Vagina (tissue), 2 donors: ENCODE measurements at places on chromosomes 2 and 18.

GRCh38 chr2:88214631-88215030 is 44.5 kb downstream of the THNSL2 start:
- no peaks in the 10 kb centered on the region for H3K4me1 ChIP-seq
- no peaks in the 10 kb centered on the region for H3K27me3 ChIP-seq
- H3K36me3 ChIP-seq: no peaks in the 10 kb centered on the region
- no peak overlapping the region for H3K4me3 ChIP-seq
- no peak for DNase-seq

- peak overlapping the region; percentile 84 for H3K4me3 ChIP-seq
- peak overlapping the region; percentile 93 for H3K27ac ChIP-seq
- no peak for DNase-seq
- H3K27me3 ChIP-seq: no peaks in the 10 kb centered on the region
Observed at GRCh38 chr2:149587950-149588487, 444 bp upstream of the MMADHC start.

DNA sequence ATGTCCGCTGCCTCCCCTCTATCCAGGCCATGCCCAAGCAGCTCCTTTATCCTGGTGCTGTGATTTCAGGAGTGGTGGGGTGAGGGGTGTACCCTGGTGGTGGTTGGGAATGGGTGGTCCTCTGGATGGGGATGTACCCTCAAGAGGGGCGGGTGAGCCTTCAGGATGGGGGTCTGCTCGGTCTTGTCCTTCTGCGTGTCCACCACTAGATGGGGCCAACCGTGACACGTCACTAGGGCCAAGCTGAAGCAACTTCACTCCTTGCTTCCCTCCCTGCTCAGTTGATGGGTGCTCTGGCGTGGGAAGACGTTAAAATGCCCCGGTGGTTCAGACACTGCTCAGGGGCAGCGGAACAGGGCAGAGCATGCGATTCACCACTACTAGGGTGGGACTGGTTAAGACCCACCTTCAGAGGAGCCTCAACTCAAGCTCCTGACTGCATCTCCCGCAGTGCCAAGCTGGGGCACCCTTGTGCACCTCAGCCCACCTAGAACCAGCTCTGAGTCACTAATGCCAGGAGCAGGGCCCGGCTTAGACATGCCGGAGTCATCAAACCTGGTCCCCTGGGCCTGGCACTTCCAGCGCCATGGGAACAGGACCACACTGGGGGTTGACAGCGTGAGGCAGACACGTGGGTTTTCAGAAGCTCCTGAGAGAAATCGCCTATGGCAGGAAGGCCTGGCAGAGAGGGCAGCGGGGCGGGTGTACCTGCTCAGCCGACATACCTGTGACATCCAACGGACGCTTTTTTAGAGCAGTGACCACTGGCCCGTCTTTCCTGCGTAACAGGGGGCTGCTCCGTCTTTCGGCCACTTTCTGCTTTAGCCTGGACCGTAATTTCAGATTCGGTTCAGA is 256.7 kb downstream of the HDAC4 start:
- H3K27ac ChIP-seq: no peak overlapping the region
- no peaks in the 10 kb centered on the region for H3K27me3 ChIP-seq
- H3K36me3 ChIP-seq: no peaks in the 10 kb centered on the region
- no peak for DNase-seq

GRCh38 chr2:25615386-25615785 is 58.0 kb downstream of the DTNB start:
- H3K27me3 ChIP-seq: no peaks in the 10 kb centered on the region
- no peak overlapping the region for H3K27ac ChIP-seq

DNA sequence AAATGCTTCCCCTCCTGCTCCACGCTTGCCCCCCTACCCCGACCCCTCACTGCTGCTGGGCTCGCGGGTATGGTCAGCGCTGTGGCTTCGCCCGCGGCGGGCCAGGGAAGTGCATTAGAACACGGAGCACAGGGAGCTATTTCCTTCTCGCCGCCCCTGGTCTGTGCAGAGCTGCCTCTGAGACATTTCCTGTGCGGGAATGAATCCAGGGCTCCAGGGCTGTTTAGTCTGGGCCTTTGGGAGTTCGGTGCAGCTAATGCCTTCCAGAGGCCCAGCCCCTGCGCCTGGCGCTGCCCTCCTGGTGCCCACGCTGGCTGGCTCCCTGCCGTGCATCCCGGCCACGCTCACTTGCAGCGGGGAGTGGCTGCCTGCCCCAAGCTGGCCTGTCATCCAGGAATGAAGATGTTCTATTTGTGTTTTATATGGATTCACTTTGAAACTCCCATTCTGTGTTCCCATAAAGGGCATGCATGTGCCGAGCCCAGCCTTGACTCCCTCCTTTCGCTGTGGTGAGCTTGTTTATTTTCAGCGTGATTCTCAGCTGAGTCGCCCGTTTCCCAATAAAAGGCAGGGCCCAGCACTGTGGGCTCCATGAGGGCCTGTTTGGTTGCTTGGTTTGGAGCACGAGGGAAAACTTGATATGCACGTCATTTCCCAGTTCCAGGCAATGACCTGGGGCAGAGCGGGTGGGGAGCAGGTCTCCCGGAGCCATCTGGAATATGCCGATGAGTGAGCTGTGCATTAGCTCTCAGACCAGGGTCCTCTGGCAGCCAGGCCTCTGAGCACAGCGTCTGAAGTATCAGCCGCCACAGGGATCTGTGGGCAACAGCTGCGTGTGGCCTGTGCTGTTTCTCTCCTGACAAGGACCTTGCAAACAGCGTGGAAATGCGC is 42.7 kb downstream of the SH3RF3 start:
- peaks cover 57% of the 10 kb centered on the region for H3K4me1 ChIP-seq
- H3K27ac ChIP-seq: peak overlapping the region; percentile 84
- DNase-seq: no peak
- H3K4me3 ChIP-seq: no peak overlapping the region
- no peaks in the 10 kb centered on the region for H3K36me3 ChIP-seq
- H3K27me3 ChIP-seq: no peaks in the 10 kb centered on the region

DNA sequence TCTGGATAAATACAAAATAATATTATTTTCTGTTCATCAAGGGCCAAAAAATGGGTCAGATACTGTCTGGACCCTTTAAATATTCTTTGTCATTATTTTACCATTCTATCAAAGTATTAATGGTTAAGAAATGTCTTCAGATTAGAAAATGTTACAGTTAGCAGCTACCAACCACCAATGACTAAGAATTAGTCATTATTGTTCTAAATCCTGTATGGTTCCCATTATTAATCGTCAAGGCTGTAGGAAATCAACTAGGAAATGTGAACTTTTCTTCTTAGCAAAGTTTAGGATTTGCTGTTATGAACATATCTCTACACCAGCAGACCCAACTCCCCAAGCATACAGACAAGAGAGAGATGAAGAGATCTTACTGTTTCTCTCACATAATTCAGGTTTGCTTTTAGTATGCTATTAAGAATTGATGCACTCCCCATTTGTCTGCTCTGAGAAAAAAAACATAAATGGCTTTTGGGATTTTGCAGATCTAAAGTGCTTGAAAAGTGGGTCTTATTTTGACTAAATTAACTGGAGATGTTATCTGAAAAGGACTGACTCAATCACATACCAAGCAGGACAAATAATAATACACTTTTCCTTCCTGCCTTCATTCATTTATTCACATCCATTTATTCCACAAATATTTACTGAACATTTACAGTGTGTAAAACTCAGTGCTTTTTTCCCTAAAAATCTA is 147.7 kb downstream of the PPP1R1C start:
- no peak overlapping the region for H3K4me3 ChIP-seq
- no peak for DNase-seq
- H3K27ac ChIP-seq: no peak overlapping the region
- peaks cover 10% of the 10 kb centered on the region for H3K4me1 ChIP-seq
- H3K27me3 ChIP-seq: no peaks in the 10 kb centered on the region

DNA sequence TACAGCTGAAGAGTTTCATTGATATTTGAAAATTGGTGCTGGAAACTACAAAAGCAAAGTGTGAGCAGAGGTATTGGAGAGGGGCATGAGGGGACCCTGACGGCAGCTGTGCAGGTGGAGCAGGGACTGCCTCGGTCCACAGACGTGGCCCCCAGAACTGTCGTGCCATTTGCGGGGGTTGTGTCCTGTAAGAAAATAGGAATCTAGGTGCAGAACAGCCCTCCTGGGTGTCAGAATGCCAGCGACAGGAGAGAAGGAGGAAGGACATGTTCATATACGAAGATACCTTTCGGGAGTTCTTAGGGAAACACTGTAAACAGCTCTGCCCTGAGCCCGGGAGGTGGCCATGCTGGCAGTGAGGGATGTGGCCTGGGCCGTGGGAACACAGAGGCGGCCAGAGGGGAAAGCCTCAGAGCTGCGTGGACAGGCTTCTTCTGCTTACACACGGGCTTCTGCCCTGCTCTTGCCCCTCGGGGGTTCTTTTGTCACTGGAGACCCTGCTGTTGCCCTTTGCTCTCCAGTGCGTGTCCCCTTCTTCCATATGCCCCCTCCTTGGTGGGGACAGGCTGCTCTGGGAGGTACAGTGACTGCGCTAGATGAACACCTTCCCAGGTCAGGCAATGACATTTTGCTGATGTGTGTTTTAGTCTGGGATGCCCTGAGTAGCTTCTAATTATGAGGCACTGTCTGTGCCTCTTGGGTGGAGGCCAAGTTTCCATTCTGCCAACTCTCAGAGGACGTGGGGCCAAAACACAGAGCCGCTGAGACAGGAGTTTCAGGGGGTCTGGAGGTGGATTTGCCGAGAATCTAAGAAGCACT is 81.9 kb upstream of the TXNDC2 start:
- no peaks in the 10 kb centered on the region for H3K27me3 ChIP-seq
- H3K4me3 ChIP-seq: no peak overlapping the region
- no peak for DNase-seq
- H3K27ac ChIP-seq: peak overlapping the region; percentile 59
- H3K4me1 ChIP-seq: peaks cover 51% of the 10 kb centered on the region
- no peaks in the 10 kb centered on the region for H3K36me3 ChIP-seq

DNA sequence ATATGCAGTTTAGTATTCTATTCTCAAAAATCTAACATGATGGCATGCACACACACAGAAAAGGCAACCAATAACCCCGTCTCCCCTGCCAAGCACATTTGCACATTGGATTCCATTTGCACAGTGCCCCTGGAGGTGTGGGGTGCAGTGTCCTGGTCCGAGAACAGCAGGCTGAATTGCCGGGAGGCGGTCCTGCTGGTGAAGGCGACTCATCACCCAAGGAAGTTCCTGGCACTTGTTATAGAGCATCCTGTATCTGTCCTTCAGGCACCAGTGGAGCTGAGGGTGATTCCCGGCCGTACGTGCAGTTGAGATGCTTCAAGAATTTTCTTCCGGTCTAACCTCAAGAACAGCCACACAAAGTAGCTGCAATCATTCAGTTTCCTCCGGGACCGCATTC is 73.0 kb upstream of the RAB12 start:
- no peak overlapping the region for H3K4me3 ChIP-seq
- H3K27ac ChIP-seq: no peak overlapping the region
- H3K27me3 ChIP-seq: no peaks in the 10 kb centered on the region
- no peak for DNase-seq

GRCh38 chr2:144219979-144220378 is 299.9 kb downstream of the ZEB2 start:
- no peaks in the 10 kb centered on the region for H3K27me3 ChIP-seq
- no peak for DNase-seq
- H3K27ac ChIP-seq: no peak overlapping the region
- H3K4me1 ChIP-seq: no peaks in the 10 kb centered on the region
- no peak overlapping the region for H3K4me3 ChIP-seq

- no peaks in the 10 kb centered on the region for H3K27me3 ChIP-seq
- no peak overlapping the region for H3K27ac ChIP-seq
- H3K4me3 ChIP-seq: no peak overlapping the region
- H3K36me3 ChIP-seq: no peaks in the 10 kb centered on the region
- DNase-seq: no peak
Observed at GRCh38 chr2:214019973-214020345, 390.9 kb upstream of the VWC2L start.

- no peaks in the 10 kb centered on the region for H3K27me3 ChIP-seq
- peaks cover 18% of the 10 kb centered on the region for H3K4me1 ChIP-seq
- no peak overlapping the region for H3K4me3 ChIP-seq
- peaks cover 45% of the 10 kb centered on the region for H3K36me3 ChIP-seq
- H3K27ac ChIP-seq: peak overlapping the region; percentile 20
Observed at GRCh38 chr2:36478999-36479398, 119.0 kb downstream of the FEZ2 start.

- no peaks in the 10 kb centered on the region for H3K4me1 ChIP-seq
- no peaks in the 10 kb centered on the region for H3K27me3 ChIP-seq
- no peak overlapping the region for H3K27ac ChIP-seq
- H3K4me3 ChIP-seq: no peak overlapping the region
Observed at GRCh38 chr2:219560037-219560892, 11.1 kb downstream of the OBSL1 start.

- no peaks in the 10 kb centered on the region for H3K27me3 ChIP-seq
- DNase-seq: no peak
- H3K4me3 ChIP-seq: peak overlapping the region; percentile 68
- H3K36me3 ChIP-seq: no peaks in the 10 kb centered on the region
Observed at GRCh38 chr2:27085673-27086089, 891 bp upstream of the KHK start.

DNA sequence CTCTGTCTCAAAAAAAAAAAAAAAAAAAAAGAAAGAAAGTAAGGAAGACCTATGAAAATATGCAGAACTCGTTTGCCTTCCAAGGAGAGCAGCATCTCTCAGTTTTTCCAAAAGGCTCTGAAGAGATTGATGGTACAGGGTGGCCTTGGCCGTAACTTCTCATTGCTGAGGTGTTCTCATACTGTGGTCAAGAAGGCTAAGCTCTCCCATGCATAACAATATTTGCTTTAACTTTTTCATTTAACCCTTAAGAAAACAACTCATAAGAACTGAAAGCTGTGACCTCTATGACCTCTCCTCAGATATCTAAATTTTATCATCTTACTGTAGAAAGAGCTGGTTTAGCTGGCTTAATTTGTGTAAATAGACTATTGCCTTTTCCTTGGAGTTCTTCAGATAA is 37.1 kb upstream of the GATA6 start:
- no peak overlapping the region for H3K4me3 ChIP-seq
- H3K36me3 ChIP-seq: no peaks in the 10 kb centered on the region
- H3K4me1 ChIP-seq: no peaks in the 10 kb centered on the region
- no peaks in the 10 kb centered on the region for H3K27me3 ChIP-seq
- DNase-seq: no peak
- no peak overlapping the region for H3K27ac ChIP-seq

DNA sequence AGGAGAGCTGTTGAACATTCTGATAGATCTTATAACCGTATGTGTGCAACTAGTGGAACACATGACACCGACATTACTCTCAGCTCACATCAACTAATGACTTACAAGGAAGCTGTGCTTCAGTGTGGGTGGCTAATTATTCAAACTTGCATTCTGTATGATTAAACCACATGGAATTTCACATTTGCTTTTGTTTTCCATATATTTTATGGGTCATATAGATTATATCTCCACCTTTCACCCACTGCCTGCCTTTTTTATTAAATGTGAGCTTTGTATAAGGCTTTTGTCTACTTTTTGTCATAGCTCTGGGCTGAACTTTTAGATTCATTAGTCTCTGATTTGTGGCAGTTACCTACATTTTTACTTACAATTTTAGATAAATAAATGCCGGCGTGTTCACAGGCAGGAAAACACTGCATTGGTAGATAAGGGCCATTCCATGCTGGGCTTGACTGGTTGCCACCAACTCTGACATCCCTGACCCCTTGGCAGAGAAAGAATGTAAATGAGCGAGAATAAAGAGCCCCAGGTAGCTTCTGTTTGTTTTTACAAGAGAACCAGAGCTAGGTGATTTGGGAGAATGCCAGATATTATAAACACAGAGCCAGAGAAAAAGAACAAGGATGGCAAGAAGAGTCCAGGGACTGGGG is 35.7 kb downstream of the LYPD6 start:
- H3K27ac ChIP-seq: no peak overlapping the region
- no peaks in the 10 kb centered on the region for H3K27me3 ChIP-seq
- DNase-seq: no peak
- H3K4me1 ChIP-seq: no peaks in the 10 kb centered on the region
- no peaks in the 10 kb centered on the region for H3K36me3 ChIP-seq
